ENCODE measurements at places on chromosomes 13 and 19.

- no peak for DNase-seq
These were observed 165.1 kb downstream of the PDS5B start for GRCh38 chr13:32751340-32751739.

DNA sequence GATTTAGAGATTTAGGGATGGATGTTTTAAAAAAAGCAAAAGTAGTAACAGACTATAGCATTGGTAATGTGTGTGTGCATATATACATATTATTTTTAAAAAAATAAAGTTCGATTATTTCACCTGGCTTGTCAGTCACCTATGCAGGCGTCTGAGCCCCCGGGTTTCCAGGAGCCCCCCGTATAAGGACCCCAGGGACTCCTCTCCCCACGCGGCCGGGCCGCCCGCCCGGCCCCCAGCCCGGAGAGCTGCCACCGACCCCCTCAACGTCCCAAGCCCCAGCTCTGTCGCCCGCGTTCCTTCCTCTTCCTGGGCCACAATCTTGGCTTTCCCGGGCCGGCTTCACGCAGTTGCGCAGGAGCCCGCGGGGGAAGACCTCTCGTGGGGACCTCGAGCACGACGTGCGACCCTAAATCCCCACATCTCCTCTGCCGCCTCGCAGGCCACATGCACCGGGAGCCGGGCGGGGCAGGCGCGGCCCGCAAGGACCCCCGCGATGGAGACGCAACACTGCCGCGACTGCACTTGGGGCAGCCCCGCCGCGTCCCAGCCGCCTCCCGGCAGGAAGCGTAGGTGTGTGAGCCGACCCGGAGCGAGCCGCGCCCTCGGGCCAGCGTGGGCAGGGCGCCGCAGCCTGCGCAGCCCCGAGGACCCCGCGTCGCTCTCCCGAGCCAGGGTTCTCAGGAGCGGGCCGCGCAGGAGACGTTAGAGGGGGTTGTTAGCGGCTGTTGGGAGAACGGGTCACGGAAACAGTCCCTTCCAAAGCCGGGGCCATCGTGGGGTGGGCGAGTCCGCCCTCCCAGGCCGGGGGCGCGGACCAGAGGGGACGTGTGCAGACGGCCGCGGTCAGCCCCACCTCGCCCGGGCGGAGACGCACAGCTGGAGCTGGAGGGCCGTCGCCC is 840 bp upstream of the CCNA1 start:
- no peak for DNase-seq

DNA sequence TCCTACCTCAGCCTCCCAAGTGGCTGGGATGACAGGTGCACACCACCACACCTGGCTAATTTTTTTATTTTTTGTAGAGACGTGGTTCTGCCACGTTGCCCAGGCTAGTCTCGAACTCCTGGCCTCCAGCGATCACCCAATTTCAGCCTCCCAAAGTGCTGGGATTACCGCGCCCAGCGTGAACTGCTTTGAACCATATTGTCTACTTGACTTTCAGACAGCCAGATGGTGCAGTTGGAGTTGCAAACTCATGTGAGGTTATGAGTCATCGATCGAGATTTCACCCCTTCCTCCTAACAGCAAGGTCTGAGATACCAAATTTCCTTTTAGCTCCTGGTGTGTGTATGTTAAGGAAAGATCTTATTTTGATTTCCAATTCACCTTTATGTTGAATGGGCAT is 2.7 kb downstream of the SLC27A1 start:
- no peak for DNase-seq

GRCh38 chr19:2976609-2977000 is 759 bp upstream of the TLE6 start:
- no peak for DNase-seq

DNA sequence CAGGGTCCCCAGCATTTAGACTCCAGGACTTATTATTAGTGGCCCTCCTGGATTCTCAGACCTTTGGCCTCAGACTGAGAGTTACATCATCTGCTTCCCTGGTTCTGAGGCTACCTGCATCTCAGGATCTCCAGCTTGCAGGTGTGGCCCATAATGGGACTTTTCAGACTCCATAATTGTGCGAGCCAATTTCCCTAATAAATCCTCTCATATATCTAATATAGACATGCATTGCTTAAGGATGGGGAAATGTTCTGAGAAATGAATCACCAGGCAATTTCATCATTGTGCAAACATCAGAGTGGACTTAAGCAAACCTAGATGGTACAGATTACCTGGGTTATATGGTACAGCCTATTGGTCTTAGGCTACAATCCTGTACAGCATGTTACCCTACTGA is 116.5 kb upstream of the FBXL3 start:
- no peak for DNase-seq

GRCh38 chr19:35860818-35861639 is 4.3 kb downstream of the KIRREL2 start:
- DNase-seq = no peak

GRCh38 chr19:29953352-29954247 is 11.6 kb downstream of the URI1 start:
- no peak for DNase-seq

GRCh38 chr13:42110410-42111155 is 62.1 kb downstream of the DGKH start:
- DNase-seq = peak; percentile 16

- no peak for DNase-seq
These were observed 744 bp upstream of the ZNF584 start for GRCh38 chr19:58407658-58408151.

- DNase-seq = no peak
These were observed 7.7 kb upstream of the TBC1D4 start for GRCh38 chr13:75489502-75490263.

GRCh38 chr19:13972368-13973155 is 20.3 kb downstream of the DCAF15 start:
- no peak for DNase-seq

- no peak for DNase-seq
These were observed 6.3 kb downstream of the CDADC1 start for GRCh38 chr13:49254007-49254406.

- no peak for DNase-seq
These were observed 295.1 kb upstream of the SLITRK5 start for GRCh38 chr13:87376081-87376480.

DNA sequence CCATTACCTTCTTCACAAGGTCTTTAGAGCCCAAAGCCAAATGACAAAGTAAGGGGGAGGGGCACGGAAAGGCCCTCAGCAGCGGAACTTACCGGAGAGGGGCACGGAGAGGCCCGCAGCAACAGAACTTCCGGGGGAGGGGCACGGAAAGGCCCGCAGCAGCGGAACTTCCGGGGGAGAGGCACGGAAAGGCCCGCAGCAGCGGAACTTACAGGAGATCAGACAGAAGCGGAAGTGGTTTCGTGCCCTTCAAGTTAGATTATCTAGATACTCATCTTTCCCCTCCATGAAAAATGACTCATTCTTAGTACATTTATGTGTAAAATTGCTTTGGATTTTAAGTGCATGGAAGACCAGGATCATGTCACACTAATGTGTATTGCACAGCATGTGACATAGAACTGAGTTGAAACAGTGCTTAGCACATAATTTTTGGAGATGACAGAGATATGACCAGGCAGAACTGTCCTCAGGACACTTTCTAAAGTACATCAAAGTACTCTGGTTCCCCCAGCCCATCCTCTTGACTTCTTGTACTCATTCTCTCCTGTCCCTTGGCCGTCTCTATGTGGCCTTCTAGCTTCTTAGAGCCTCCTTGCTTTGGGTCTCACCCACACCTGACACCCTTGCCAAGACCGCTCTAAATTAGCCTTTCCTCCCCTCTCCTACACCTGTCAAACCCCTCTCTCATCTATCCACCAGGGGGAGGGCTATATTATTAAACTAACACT is 25.7 kb upstream of the TPTE2 start:
- peak; percentile 49 for DNase-seq

DNA sequence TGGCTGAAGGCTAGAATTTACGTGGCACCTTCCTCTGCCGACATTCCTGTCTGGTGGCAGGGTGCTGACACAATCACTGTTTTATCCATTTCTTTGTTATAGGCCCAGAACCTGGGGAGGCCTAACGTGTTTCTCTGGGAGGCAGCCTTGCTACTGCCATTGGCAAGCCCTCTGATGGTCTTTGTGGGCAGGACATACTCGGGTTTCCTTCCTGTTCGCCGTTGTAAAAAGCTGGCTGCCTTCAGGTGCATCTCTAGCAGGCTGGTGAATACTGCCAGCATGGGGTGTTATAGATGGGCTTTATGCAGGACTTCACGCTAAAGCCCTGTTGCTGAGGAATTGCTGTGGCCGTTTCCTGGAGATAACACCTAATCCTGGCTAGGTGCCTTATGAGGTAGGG is 28.1 kb downstream of the B3GLCT start:
- no peak for DNase-seq

- DNase-seq = no peak
These were observed 971.6 kb upstream of the MIR17HG start for GRCh38 chr13:90375851-90376250.

DNA sequence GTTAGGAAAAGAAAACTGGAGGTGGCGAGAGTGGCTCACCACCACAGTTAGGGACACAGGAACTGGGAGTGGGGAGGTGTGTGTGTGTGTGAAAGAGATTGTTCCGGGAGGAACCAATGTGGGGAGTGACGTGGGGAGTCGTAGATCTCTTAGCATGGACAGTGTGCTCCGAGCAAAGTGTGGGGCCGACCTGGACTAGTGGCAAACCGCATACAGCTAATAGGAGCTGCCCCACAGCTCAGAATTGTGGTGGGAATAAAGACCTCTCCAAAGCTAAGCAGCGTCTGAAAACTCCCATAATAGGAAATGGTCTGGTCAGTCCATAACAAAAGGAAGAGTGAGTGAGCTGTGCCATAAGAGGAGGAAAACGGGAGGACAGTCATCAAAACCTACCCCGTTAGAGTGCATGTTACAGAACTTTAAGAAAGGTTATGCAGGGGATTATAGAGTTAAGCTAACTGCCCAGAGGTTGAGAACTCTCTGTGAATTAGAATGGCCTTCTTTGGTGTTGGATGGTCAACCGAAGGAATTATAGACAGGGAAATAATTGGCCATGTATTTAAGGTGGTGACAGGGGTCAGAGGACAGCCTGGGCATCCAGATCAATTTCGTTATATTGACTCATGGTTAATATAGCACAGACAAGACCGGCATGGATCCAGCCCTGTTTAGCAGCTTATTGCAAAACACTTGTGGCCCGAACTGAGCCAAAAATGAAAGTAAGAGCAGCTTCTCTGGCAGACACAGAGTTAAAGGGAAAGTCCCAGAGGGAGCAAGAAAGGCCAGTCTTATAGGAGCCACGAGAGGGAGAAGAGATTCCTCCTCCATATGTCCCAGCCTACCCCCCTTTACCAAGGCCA is 8.9 kb upstream of the SLC15A1 start:
- DNase-seq = no peak

DNA sequence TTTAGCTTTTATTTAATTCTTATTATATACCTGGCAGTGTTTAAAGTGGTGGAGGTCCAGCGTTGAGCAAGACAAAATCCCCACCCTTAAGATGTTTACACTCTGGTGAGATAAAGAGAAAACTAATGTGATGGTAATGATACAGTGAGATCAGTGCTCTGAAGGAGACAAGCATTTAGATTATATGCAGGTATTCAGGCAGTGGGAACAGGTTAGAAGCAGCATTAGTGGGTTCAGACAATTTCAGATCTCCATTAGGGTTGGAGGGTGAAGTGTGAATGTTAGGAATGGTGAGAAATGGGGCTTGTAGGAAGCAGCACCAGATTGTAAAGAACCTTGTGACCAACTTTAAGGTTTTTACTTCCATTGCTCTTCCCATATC is 39.0 kb downstream of the PIBF1 start:
- DNase-seq = no peak

DNA sequence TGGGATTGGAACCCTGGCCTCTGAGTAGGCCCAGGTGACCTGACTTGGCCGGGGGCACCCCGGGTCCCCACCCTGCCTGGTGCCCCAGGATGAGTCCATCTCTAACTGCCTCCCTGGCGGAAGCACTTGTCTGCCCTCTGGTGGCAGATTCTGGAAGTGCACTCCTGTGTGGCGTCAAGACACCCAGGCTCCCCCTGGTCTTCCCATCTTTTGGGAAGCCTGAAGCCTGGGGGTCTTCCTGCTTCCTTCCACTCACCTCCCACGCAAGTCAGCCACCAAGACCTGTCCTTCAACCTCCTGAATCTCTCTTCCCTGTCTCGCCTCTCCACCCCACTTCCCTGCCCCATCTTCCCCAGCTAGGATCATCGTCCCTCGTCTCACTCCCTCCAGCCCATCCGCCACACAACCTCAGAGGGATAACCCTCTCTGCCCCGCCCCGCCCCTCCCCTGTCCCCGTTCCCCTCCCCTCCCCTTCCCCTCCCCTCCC is 7.4 kb downstream of the RABAC1 start:
- peak; percentile 89 for DNase-seq
